Mesangial cell (primary cell): ENCODE measurements at places on chromosomes 5 and 9. TPM values are rescaled to one million over a fixed set of nuclear protein-coding genes. Genes with fewer than 3 reads are reported as not detected.

SHC3 gene
- total RNA-seq, result 7.2 and 9.1 TPM in 2 replicates

SELENOP gene
- 0.65 and 1.3 TPM in 2 replicates for total RNA-seq

PCDHGA8 gene
- total RNA-seq, result under 0.01 and 0.89 TPM in 2 replicates

HK3 gene
- not detected in 2 replicates for total RNA-seq

GNA14 gene
- total RNA-seq, result 0.49 and 0.51 TPM in 2 replicates

PCDHB12 gene
- total RNA-seq, result under 0.01 and 0.25 TPM in 2 replicates

ELOVL7 gene
- total RNA-seq, result 1.1 and 5.8 TPM in 2 replicates

ITK gene
- total RNA-seq, result not detected in 2 replicates

PCDHB10 gene
- 0.16 and 0.89 TPM in 2 replicates for total RNA-seq

AGXT2 gene
- total RNA-seq, result not detected in 2 replicates

FOXI1 gene
- total RNA-seq, result not detected in 2 replicates

ADRB2 gene
- total RNA-seq, result 0.89 and 1.3 TPM in 2 replicates

MCC gene
- 10.4 and 13.9 TPM in 2 replicates for total RNA-seq

FBP2 gene
- total RNA-seq, result not detected in 2 replicates

FAM151B gene
- 0.16 and 0.89 TPM in 2 replicates for total RNA-seq

ACOT12 gene
- total RNA-seq, result not detected in 2 replicates
